A549 (cell line): ENCODE measurements at places on chromosomes 11 and 22. TPM values are rescaled to one million over a fixed set of nuclear protein-coding genes. Genes with fewer than 3 reads are reported as not detected.

DNA sequence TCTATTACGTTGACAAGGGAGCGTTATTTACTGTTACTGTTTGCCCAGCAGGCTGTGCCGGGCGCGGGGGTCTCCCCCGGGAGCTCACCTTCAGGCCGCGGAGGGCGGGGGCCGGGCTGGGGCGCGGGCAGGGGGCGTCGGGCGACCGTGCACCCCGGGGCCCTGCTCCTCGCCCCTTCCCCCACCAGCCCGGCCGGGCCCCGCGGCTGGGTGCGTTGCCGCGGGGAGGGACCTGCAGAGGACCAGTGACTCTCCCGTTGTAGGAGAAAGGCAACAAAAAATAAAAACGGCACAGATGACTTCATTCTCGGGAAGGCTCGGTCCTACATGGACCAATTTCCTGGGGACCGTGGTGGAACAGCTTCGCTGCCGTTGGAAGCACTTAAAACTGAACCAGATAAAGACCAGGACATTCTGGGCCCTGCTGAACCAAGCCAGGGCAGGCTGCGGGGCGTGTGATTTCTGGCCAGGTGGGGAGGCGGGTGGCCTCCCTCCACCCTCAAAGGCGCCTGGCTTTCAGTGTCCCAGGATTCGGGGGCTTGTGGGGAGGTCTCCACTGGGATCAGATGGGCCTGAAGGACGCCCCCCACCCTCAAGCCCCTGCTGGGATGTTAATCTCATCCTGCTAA is 57.4 kb downstream of the IGLL1 start:
- no peak for DNase-seq

ANKK1 gene
- 0.03 TPM in 1 of 3 replicates, not detected in the others for polyA plus RNA-seq

HOATZ gene
- not detected in 3 replicates for polyA plus RNA-seq

DNA sequence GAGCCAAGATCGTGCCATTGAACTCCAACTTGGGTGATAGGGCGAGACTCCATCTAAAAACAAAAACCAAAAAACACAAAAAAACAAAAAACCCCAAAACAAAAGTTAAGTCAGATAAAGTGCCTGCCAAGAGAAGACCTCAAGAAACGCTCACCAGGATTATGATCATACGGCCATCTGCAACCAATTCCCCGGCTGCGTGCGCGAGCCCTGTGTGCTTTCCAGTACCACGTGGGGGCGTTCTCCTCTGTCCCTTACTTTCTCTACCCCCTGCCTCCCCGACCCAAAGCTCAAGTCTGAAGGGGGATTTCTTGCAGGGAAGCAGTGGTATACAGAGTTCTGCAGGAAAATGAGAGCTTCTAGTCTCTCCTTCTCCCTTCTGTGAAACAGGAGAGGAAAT is 10.5 kb upstream of the RPS19BP1 start:
- peak; percentile 33 for DNase-seq

- no peak for DNase-seq
Observed at GRCh38 chr22:44458044-44459020, 39.7 kb downstream of the RTL6 start.

CHRM1 gene
- not detected in 3 replicates for polyA plus RNA-seq
